NCI-H1930 (cell line): ENCODE measurements at places on chromosomes 16 and 17.

- DNase-seq, result no peak
These were observed 6.5 kb upstream of the QRICH2 start for GRCh38 chr17:76314392-76315227.

DNA sequence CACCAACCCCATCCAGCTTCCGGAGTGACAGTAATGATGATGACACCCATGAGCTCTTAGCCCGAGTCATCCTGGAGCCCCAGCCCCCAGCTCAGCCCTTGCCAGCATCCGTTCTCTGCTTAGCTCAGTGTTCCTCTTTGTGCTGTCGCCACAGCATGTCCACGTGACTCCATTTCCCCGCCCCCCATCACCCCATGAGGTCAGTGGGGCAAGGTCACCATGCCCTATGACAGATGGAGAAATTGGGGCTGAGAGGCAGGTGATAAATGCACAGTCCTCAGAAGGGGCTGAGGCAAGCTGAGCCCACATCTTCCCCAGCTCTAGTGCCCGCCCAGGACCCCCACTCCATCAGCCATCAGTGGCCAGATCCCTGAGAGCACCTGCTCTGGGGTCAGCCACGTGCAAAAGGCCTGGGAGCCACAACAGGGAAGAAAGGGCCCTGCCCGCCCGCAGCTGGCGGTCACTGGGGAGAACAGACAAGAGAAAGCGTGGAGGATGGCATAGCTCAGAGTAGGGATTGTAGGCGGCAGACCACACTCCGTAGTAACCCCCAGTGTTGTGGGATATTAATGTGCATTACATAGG is 17.1 kb downstream of the ITGB4 start:
- no peak for DNase-seq

- no peak for DNase-seq
These were observed 41.0 kb downstream of the STAT3 start for GRCh38 chr17:42347198-42347597.

- no peak for DNase-seq
These were observed 40.0 kb downstream of the SMARCE1 start for GRCh38 chr17:40607641-40608040.

- no peak for DNase-seq
These were observed 24.5 kb upstream of the MAPT start for GRCh38 chr17:45869676-45870341.

DNA sequence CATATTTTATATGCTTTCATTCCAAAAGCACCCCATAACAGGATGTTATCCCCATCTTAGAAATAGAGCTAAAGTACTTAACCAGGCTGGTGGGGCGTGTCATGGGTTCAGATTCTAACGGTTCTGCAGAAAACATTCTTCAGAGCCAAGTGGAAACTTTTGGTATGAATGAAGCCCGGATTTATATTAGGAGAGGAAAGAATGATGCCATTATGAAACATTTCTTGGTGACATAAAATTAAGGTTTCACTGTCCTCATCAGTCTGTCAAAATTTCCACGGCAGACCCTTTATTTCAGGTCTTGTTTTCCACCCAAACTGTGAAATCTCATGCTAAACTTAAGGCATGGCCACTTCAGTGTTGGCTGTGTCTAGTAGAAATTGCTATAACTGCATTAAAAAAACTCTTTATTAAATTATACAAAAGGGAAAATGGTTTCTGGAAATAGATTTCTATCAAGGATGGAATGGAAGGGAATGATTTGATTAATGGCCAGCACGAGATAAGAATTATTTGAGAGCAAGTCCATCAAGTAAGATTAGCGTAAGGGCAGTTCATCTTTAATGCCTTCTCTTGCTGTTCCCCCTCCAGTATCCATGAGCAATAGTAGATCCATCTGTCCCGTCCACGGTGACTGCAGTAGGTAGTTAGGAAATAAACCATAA is 11.7 kb downstream of the PRKCA start:
- no peak for DNase-seq

DNA sequence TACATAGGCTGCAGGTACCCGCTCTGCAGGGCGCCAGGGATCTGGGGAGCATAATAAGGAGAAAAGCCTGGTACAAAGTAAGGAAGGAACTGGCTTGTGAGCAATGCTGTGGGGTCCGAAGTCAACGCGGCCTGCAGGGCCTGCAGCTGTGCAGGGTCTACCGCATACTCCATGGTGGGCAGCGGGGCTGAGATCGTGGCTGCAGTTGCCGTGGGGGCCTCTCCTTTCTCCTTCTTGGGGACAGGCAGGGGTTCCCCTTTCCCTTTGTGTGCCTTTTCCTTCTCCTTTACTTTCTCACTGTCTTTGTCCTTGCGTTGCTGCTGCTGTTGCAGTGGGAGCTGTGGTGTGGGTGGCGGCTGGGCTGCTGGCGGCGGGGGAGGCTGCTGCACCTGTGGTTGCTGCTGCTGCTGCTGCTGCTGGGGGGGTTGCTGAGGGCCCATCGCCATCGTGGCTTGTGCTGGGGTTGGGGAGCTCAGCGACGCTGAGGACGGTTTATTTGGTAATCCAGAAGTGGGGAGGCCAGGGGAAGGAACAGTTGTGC is 259.6 kb downstream of the ZFHX3 start:
- no peak for DNase-seq

- DNase-seq, result no peak
These were observed 141.1 kb downstream of the NTN1 start for GRCh38 chr17:9162275-9162985.

- no peak for DNase-seq
These were observed 39.9 kb downstream of the XPO6 start for GRCh38 chr16:28171816-28172215.

DNA sequence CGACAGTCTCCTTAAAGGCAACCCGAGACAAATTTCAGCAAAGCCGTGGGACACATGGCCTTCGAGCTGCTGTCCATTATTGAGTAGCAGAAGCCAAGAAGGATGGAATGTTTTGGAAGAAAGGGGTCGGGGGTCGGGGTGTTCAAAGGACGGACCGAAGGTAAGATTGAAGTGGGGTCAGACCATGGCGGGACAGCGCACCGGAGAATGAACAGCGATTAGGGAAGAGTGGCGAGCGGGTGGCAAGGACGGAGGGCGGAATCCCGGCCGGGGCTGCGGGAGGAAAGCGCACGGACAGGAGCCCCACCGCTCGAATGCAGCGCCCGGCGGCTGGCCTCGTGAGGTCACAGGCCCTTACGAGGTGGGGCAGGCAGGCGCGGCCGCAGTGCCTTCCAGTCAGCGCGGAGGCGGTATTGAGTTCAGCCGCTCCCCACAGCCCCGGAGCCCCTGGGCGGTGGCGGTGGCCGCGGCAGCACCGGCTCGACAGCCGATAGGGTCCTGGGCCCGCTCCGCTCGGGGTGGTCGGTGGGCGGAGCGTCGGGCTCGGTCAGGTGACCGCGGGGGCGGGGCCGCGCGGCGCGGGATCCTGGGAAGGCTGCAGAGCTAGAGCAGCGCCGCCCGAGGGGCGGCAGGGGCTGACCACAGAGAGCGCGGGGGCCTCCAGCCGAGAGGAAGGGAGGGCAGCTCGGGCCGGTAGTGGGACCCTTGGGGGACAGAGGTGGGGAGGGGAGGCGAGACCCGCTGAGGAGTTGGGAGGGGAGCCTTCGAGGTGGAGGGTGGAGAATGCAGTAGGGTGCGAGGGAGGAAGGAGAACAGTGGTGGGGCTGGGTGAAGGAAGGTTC is at the start of gene EFCAB13:
EFCAB13 (plus strand) TSS at position 574 of the 842 bp plus-strand sequence. CDS start 4,399 bp downstream, outside the sequence.
- DNase-seq, result peak; percentile 93

- DNase-seq, result no peak
These were observed 96.5 kb downstream of the WSCD1 start for GRCh38 chr17:6166492-6167179.

DNA sequence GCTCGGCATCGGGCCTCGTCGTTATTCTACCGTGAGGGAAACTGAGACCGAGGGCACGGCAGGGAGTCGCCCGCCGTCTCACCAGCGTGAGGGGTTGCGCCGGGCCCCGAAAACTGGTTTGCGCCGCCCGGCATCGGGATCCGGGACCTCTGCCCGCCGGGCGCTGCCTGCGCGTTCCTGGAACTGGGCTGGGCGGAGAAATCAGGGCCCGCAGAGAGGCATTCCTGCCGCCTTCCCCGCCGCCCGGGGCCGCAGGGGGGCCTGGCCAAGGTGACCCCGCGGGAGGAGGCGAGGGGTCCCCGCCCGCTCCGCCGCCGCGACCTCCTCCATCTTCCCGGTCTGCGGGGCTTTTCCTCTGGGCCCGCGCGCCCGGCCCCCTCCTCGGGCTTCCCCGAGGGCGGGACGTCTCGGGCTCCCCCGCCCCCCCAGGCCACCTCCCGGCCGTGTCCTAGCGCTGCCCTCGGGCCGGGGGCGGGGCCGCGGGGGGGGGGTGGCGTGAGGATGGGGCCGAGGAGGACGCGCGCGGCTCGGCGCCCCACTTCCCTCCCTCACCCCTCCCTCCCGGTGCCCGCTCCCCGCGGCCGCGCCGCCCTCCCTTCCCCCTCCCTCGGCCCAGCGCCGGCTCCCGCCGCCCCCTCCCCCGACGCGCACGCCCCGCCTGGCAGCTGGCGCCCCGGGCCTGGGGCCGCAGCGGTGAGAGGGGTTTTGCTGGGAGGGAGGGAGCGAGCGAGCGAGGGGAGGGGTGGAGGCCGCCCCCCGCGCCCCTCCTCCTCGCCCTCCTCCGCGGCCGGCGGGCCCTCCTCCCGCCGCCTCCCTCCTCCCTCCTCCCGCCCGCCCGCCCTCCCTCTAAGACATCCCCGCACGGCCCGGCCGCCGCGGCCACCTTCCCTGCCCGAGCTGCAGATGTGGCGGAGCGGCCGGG is at the start of gene GLIS2:
GLIS2 (plus strand) TSS at position 882 of the 922 bp plus-strand sequence. CDS start 16,214 bp downstream, outside the sequence.
- peak; percentile 89 for DNase-seq

DNA sequence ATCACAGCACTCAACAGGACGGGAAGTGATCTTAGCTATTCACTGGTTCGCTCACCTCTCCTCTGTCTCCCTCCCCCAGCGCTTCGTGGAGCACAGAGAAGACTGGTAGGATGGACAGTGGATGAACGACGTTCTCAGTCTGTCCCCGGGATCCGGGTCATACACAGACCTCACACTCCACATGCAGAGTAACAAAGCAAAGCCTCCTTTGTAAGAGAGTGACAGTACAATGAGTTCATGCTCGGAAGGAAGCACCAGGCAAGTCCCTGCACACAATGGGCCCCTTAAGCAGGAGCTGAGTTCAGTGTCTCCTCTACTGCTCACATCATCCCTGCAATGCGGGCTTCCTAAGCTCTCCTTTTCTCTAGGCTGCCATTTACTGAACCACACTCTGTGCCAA is 356.9 kb downstream of the C16orf95 start:
- no peak for DNase-seq

DNA sequence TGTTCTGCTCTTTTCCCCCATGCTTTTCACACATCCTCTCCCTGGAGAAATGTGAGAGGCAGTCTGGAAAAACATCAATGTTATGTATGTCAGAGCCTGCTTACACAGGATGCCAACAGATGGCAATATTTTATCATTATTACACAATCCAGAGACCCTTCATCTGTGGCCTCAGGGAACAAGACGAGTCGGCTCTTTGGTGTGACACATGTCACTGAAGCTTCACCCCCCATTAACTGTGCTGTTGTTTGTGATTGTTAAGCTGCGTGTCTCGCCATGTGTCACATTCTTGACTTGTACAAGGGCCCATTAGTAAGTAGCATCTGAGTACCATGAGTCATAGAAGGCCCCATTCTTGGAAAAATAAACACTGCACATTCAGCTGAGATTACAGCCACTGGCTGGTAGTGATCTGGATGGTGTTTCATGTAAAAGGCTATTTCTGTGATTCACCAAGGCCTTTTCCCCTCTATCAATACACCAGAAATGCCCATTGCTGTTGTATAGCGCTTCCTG is 682.1 kb upstream of the SOX9 start:
- peak; percentile 16 for DNase-seq

DNA sequence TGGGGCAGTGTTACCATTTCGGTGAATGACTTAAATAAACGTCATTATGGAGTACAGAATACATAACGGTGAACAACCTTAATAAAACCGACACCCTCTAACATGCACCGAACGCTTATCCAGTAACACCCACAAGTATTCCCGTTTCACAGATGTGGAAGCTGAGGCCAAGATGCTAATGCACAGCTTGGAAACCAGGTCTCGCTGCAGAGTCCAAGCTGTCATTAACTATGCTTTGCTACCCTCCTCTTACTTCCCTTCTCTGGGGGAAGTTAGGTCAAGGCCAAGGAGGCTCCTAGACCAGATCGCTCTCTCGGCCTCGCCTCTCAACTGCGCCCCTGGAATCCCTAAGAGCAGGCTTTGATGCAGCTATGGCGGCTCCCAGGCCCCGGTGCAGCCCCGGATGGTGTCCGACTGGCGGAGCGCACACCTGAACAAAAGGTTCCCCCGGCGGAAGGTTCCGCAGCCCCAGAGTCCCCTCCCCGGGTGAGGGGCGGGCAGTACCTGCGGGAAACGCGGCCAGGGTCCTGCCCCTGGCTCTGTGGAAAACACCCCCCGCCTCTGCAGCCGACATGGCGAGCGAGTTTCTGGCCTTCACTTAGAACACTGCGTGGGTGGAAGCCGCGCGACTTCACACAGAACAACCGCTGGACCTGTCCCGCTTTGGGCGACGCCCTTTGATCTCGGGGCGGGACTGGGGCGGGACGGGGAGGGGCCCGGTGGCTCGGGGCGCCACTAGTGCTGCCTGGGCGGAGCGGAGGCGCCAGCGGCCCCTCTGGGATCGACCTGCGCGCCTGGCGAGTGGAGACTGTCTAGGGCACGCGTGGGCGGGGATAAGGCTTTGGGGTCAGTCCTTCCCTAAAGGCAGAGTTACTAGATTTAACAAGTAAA is at the start of gene CPPED1:
CPPED1 (minus strand) TSS at position 685 of the 891 bp plus-strand sequence; CDS start at position 574, 111 bp downstream.
- peak; percentile 86 for DNase-seq

GRCh38 chr17:38685491-38685890 is 10.7 kb upstream of the EPOP start:
- no peak for DNase-seq

DNA sequence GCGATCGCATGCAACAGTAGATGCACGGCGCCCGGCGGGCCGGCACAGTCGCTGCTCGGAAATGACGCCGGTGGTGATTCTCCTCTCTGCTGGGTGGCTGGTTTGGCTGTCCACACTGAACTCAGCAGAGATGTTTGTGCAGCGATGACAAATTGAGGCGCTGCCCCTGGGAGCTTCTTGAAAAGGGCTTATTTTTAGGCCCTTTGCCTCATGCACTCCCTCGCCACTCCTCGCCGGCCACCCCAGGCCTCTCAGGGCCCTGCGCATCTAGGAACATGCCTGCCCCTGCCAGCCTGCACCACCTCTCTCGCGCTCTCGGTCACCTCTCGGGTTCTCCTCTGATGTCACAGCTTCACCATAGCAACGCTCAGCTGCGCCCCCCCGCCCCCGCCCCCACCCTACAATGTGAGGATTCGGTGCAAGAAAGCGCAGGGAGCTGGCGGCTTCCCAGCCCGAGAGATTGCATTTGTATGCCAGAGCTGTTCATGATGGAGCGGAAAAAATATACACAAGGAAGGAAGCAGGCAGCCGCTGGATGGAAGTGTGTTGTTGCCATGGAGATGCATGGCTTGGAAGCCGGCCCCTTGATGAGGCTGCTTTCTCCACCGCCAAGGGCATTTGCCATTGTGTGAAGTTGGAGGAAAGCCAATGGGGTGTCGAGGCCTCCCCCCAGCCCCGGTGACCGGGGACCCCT is 81.3 kb upstream of the PLCG2 start:
- no peak for DNase-seq

DNA sequence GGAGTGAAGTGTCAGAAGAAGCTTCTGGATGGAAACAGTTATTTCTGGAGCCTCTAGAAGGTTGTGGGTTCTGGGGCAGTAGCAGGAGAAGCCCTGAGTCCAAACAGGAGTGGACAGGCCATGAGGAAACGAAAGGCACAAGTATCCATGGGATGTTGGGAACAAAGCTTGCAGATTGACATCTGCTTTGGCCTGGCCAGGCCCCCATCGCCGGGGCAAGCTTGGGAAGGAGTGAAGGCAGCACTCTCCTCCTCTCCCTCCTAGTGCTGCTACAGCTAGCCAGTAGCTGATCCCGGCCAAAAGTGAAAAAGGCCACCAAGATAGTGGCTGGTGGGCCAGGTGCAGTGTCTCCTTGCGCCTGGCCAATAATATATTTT is 40.4 kb downstream of the B9D1 start:
- DNase-seq, result no peak
